ENCODE measurements at places on chromosomes 16 and 17.
A peak's percentile ranks its signal among the peaks of the same experiment; 100 is the strongest.

- DNase-seq: no peak
These were observed 52.8 kb downstream of the TOM1L2 start for GRCh38 chr17:17919169-17920107.

DNA sequence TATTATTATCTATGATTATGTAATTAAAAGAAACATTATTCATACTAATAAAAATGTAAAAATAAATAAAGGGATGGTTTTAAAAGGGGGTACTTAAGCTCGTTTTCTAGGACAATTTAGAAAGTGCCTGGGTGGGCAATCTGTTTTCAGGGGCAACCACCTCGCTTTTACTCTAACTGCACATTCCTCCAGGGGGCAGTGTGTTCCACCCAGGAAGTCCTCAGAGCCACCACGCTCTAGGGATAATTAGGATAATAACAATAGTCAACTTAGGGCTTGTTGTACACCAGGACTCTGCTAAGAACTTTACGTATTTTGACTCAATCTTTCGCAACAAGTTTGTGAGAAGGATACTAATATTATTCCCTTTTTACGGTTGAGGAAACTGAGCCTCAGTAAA is 396.7 kb upstream of the MAF start:
- DNase-seq: no peak

GRCh38 chr16:89602952-89603590 is 10.4 kb upstream of the DPEP1 start:
- no peak for DNase-seq

GRCh38 chr17:42517516-42517915 is 18.5 kb upstream of the NAGLU start:
- peak; percentile 95 for DNase-seq

GRCh38 chr16:9308356-9308801 is 216.9 kb downstream of the HAPSTR1 start:
- no peak for DNase-seq

DNA sequence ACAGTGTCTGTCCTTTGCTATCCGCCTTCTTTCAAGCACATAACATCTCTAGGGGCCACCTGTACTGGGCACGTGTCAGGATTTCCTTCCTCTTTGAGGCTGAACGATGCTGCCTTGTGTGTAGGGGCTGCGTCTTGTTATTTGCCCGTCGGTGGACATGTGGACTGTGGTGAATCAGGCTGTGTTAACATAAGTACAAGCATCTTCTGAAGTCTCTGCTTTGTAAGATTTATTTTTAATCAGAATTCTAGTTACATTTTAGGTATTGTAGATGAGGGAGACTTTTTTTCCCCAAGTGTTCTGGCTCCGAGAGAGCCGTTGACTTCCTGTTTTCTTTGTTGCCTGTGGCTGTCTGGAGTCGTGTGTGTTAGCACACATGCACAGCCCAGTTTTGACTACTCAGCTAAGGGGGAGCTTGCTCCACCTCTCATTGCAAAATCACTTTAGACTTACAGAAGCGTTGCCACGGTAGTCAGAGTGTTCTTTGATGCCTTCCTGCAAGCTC is 26.1 kb downstream of the SPG7 start:
- no peak for DNase-seq

DNA sequence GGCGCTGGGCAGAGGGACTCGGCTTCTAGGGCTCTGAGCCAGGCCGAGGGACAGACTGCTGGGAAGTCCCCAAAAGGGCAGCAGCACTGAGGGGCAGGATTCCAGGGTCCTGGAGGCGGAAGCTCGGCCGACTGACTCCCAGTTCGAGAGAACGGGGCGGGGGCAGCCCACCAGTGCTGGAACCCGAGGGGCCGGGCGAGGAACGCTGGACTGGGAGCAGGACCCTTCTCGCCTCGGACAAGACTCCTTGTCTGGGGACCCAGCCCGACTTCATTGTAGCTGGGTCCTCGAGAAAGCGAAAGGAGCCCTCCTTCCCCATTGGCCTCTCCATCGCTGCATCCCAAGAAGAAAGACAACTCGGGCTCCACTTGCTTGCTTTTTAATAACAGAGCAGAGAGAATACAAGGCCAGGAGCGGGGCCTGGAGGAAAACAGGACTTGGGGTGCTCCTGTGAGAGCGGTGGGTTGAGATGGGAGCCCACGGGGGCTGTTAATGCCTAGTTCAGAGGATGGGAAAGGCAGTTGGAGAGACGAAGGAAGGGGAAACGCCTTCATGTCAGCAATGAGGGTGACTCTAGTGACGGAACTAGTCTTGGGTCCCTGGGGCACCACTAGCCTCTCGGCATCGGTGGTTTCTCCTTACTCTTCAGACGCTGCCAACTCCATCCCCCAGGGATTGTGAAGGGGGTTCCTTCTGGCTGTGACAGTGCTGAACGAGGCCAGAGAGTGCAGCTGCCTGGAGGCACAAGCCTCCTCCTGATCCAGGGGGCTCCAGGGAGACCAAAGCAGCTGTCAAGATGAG is 492 bp upstream of the CAMTA2 start:
- peak; percentile 75 for DNase-seq

GRCh38 chr17:11514565-11514964 is 83.7 kb upstream of the DNAH9 start:
- no peak for DNase-seq

GRCh38 chr16:79098907-79099306 is 501.6 kb downstream of the MAF start:
- DNase-seq: no peak

DNA sequence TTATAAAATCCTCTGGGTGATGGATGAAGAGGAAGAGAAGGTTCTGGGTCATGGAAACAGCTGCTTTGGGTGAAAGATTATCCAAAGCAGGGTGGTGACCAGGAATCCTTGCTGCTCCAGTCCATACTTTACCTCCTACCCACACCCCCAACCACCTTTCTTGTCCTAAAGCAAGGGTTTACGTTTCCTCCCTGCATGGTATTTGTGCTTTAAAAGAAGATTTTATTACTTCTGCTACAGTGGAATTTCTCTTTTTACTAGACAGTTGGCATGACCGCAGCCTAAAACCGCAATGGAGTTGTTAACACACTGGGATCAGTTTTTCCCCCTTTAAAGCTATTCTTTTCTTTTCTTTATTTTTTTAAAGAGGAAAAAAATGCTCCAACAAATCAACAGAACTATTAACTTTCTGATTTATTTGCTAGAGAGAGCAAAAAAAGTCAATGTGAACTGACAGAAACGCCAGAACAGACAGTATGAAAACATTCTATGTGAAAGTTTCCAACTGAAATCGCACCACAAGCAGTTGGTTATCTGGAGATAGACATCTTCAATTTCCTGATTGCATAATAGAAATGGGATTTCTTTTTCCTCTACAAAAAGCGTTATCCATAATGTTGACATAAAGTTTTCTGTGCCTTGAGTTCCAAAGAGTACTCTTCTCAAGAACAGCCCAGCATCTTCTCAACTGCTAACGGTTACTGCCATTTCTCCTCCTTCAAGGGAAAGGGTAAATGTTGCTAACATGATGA is 236.0 kb downstream of the IRX3 start:
- no peak for DNase-seq

- no peak for DNase-seq
These were observed 2.2 kb upstream of the TBX4 start for GRCh38 chr17:61449707-61450640.

DNA sequence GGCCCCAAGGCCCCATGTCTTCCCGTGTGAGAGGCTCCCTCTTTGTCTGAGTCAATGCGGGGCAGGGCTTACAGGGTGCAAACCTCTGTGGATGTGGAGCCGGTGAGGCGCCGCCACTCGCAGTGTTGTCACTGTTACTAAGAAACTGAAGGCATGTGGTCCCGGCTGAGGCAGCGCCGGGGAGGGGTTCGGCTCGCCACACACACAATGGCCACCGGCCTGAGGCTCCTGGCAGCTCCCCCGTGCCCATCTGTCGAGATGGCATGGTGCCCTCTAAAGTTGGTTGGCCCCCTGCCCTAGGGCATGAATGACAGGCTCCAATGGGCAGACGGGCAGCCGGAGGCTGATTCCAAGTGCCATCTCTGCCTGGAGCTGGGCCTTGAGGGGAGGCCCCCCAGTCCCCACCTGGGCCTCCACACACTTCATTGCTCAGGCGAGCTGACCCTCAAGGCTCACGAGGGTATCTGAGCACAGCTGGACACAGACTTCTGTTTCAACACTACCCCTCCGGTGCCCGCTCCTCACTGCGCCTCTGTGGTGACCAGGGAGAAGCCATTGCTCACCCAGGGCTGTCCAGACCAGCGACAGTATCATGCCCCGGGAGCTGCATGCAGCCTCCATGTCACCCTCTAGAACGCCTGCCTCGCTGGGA is 137.2 kb downstream of the C16orf78 start:
- no peak for DNase-seq

- DNase-seq: no peak
These were observed 159.6 kb downstream of the PRKCA start for GRCh38 chr17:66462010-66462409.

DNA sequence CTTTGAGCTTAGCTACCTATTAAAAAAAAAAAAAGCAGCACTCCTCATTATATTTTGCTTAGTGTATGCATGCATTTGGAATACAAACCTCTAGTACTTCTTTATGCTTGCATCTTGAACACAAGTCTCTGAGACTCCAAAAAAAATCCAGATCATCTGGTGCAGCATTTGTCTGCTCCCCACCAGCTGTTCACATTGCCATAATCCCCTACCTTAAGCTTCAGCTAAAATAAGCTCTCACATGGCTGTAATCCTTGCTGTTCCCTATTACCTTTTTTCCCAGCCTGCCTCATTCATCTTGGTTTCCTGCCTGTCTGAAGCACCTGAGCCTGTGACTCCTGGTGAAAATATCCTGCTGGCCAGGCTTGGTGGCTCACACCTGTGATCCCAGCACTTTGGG is 7.5 kb upstream of the NFATC2IP start:
- DNase-seq: no peak

DNA sequence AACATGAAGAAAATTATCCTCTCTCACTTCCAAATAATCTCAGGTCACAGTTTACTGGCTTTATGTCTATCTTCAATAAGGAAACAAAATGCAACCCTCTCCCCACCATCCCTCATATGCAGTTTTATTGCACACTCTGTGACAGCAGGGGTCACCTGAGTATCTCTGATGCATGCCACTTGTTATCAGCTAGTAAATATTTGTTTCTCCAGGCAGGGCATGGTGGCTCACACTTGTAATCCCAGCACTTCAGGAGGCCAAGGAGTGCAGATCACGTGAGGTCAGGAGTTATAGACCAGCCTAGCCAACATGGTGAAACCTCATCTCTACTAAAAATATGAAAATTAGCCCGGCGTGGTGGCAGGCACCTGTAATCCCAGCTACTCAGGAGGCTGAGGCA is 61.1 kb downstream of the ADAMTS18 start:
- no peak for DNase-seq

- no peak for DNase-seq
These were observed 2.5 kb upstream of the HS3ST4 start for GRCh38 chr16:25689137-25689836.

- DNase-seq: no peak
These were observed 23.0 kb downstream of the NPTX1 start for GRCh38 chr17:80453126-80453997.

DNA sequence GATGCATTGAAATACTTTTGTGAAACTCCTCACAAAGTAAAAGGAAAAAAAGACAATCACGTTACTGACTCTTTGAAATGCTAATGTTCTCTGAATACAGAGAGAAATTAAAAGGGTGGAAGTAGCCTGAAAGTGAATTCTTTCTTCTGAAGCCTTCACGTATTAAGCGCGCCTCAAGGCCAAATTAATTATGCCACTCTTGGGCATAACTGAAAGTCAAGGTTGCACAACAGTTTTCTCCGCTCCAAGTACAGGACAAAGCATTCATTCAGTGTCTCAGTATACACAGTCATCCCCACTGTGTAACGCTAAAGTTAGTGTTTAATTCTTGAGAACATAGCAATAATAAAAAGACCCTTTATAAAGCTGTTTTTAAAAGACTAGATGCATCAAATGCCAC is 21.5 kb downstream of the PARN start:
- DNase-seq: no peak

DNA sequence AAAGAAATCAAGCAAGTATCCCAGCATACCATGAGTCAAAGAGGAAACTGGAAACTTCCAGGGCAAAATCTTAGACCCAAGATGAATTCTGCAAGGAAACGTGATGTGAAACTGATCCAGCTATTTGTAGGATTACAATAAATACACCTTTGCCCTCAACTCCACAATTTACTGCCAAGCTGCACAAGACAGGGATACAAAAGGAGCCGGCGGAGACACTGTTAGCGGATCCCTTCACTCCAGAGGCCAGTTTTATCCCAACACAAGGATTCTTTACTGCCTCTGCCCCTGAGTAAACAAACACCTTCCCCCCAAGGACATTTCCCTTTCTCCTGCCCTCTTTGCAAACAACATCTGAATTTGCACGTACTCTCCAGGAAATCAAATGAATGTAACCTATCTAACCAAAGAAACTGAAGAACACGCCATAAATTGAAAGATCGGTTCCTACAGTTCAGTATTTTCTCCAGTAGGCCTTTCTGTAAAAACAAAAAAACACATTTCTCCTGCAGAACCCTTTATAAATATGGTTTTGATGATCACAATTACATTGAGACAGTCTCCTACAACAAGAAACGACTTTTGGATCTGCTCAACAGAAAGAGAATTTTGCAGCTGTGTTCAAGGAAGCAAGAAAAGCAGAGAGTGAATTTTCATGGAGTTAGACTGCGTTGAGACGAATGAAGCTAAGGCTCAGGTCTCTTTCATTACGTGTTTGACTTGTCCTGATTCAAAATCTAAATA is 1.4 kb upstream of the CBX2 start:
- no peak for DNase-seq

DNA sequence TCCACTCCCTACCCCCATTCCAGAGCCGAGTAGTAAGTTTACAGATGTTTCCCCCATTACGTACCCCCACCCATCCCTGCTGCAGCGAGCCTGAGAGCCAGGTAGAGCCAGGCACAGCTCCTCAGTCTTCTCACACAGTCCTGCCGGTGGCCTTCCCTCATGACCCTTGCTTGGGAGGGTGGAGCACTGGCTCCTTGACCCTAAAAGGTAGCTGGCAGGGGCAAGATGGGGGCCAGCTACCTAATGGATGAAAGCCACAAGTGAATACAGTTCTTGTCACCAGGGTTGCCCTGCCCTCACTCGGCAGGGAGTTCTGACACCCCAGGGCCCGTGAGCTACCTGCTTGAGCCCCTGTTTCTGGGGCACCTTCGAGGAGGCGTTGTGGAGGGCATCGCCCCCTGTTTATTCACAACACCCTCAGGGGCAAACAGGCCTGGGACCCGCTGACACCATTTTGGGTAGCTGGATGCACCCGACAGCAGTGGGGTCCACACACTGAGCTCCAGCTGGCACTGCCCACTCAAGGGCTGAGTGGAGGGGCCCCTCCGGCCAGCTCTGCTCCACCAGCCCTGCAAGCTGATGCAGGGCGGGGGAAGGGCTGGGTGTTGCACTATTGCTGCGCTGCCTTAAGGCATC is 22.2 kb downstream of the ADAM11 start:
- DNase-seq: peak; percentile 69

- no peak for DNase-seq
These were observed 22.9 kb upstream of the YWHAE start for GRCh38 chr17:1422885-1423284.

GRCh38 chr16:11112723-11113348 is 143.2 kb downstream of the SOCS1 start:
- no peak for DNase-seq

- DNase-seq: no peak
These were observed 76.9 kb downstream of the RAI1 start for GRCh38 chr17:17757956-17758845.

GRCh38 chr17:8175795-8176196 is 384 bp downstream of the TMEM107 start:
- DNase-seq: no peak

- DNase-seq: no peak
These were observed 107.0 kb downstream of the PLCG2 start for GRCh38 chr16:81885976-81886586.

All from coronary artery (tissue), 2 donors.